ENCODE measurements at places on chromosomes 6 and 20. TPM values are rescaled to one million over a fixed set of nuclear protein-coding genes. Genes with fewer than 3 reads are reported as not detected.

DNA sequence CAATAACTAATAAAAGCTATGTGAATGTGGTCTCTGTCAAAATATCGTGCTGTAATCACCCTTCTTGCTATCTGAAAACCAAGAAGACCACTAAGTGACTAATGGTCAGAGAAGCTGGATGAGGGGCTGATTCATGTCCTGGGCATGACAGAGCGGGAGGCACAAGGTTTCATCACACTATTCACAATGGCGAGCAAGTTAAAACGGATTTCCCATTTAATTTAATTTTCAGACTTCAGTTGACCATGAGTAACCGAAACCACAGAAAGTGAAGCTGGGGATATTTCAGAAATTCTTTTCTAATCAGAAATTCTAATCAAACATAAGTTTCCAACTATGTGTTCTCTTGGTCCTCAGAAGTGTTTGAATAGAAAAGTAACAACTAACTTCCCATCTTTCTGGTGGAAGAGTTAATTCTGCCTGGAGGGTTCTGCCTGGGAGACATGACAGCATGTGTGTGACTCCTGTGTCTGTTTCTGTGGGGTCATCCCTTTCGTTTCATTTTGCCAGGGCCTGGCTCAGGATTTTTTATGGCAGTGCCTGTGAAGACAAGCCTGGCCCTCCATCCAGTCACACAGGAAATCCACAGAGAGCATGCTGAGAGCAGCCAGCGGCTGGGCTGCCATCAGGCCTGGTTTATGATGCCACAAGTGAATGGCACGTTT is 98.9 kb downstream of the FAM120B start:
- H3K4me1 ChIP-seq, result no peaks in the 10 kb centered on the region
- H3K27me3 ChIP-seq, result no peaks in the 10 kb centered on the region
- DNase-seq, result no peak
- H3K36me3 ChIP-seq, result peaks cover 11% of the 10 kb centered on the region

DNA sequence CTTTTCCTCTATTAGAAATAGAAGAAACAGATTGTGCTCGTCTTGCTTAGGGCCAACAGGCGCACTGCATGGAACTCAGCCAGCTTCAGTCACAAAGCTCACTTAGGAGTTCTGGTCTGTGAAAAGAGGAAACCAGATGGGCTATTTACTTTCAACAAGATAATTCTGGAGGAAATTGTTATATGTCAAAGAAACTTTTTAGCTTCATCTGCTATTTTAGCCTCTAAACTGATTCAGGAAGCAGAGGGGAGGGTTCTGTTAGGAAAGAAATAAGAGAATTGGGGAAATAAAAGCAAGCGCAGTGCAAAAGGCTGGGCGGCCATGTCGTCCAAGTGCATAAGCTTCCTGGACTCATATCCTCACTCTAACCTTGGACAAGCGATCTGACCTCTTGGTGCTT is 21.3 kb downstream of the PRKN start:
- no peaks in the 10 kb centered on the region for H3K36me3 ChIP-seq
- H3K27ac ChIP-seq, result peak overlapping the region; percentile 59
- DNase-seq, result peak; percentile 61
- no peak overlapping the region for H3K4me3 ChIP-seq

DNA sequence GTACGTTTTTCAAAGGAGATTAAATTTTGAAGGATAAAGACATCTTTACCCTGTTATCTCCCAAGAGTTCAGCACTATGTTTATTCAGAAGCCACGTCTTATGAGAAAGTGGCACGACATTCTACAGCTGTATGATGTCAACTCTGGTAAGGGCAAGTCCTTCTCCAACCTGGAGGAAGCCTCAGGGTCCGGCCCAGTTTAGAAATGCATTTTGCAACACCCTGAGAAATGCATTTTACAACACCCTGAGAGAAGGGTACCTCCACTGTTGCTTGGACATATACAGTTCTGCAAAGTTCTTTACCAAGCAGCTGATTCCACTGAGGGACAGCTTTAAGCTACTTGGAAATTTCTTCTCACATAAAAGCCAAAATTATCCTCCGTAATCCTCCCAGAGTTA is 17.5 kb downstream of the NAPB start:
- DNase-seq, result no peak
- no peak overlapping the region for H3K27ac ChIP-seq
- H3K4me1 ChIP-seq, result peaks cover 19% of the 10 kb centered on the region
- H3K36me3 ChIP-seq, result peaks cover 24% of the 10 kb centered on the region

DNA sequence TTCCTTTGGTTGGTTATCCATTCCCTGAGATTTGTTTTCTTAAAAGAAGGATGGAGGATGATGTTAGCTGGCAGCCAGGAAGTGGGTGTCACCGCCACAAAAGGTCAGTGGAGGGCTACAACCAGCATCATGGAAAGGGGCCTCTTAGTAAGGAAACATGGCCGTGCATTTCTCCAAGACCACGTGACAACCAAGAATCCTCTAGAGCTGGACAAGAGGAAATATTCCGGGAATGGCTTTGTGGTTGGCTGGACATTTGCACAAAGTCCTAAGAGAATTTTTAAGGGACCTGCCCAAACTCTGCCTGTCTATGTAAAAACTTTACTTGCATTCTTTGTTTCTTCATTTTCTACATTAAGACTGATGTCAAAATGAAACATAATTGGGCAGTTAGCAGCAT is 399.9 kb upstream of the MARCKS start:
- peaks cover 11% of the 10 kb centered on the region for H3K4me1 ChIP-seq
- H3K27me3 ChIP-seq, result no peaks in the 10 kb centered on the region
- DNase-seq, result no peak
- no peak overlapping the region for H3K27ac ChIP-seq

DNA sequence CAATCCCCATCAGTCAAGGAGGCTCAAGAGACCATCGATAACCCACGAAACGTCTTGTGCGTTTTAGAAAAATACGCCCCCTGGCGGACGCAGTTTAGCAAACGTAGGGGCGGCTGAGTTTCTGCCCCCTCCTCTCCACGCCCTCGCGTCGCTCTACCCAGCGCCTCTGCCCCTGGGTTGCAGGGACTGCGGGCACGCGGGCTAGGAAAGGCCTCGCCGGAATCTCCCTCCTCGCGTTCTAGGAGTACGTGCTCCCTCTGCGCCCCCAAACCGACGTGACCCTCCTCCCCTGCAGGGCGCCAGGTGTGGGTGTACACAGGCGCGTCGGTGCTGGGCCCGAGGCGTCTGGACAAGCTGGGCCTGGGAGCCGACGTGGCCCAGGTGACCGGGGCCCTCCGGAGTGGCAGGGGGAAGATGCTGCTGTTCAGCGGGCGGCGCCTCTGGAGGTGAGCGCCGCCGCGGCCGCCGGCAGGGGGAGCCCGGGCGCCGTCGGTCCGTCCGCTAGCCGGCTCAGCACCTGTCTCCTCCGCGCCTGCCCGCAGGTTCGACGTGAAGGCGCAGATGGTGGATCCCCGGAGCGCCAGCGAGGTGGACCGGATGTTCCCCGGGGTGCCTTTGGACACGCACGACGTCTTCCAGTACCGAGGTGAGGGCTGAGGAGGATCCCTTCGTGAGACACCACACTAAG is 5.3 kb downstream of the MMP9 start:
- H3K36me3 ChIP-seq, result no peaks in the 10 kb centered on the region
- peak overlapping the region; percentile 33 for H3K4me3 ChIP-seq
- peaks cover 46% of the 10 kb centered on the region for H3K4me1 ChIP-seq
- peaks cover 95% of the 10 kb centered on the region for H3K27me3 ChIP-seq

DNA sequence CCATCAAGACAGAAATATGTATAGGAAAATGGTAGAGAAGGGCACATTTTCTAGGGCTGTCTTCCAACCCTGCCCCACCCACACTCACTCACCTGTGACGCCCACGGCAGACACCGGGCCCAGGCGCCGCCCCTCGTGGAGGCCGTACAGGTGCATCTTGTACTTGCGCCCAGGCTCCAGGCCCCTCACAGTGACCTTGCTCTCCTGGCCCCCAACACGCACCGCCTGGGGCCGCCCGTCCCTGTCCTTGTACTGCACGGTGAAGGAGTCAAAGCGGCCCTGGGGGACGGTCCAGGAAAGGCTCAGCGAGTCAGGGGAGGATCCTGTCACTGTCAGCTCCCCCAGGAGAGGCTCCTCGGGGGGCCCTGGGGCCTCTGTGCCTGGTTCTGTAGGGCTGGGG is 19.8 kb downstream of the CYP21A2 start:
- peaks cover 51% of the 10 kb centered on the region for H3K36me3 ChIP-seq
- H3K27ac ChIP-seq, result no peak overlapping the region
- H3K4me1 ChIP-seq, result no peaks in the 10 kb centered on the region
- no peak for DNase-seq
- H3K4me3 ChIP-seq, result no peak overlapping the region
- H3K27me3 ChIP-seq, result no peaks in the 10 kb centered on the region

- H3K27me3 ChIP-seq, result no peaks in the 10 kb centered on the region
- no peak overlapping the region for H3K4me3 ChIP-seq
- no peaks in the 10 kb centered on the region for H3K4me1 ChIP-seq
- H3K27ac ChIP-seq, result no peak overlapping the region
- no peak for DNase-seq
Observed at GRCh38 chr6:167661552-167662044, 165.1 kb upstream of the AFDN start.

DNA sequence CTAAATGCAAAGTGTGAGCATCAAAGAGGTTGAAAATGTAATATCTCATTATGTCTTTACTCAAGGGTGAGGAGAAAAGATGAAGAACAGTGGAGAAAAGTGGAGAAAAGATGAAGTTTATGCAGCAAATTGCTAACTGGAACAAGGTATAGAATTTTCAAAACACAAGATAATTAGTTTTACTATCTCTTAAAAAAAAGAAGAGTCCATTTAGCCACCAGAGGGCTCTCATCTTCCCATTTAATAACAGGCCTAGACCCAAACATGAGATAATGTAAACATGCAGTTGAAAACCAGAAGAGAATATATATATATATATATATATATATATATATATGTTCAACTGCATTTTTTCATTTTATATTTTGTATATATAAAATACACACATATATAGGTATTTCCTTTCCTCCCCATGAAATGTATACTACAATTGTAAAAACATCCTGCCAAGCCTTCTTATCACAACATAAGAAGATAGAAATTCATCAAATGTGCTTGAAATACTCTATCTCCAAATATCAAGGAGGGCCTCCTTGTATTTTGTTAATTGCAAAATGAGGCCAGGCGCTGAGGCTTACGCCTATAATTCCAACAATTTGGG is 78.4 kb downstream of the ADTRP start:
- H3K4me1 ChIP-seq, result peaks cover 10% of the 10 kb centered on the region
- no peak overlapping the region for H3K4me3 ChIP-seq
- no peaks in the 10 kb centered on the region for H3K36me3 ChIP-seq
- H3K27me3 ChIP-seq, result no peaks in the 10 kb centered on the region

DNA sequence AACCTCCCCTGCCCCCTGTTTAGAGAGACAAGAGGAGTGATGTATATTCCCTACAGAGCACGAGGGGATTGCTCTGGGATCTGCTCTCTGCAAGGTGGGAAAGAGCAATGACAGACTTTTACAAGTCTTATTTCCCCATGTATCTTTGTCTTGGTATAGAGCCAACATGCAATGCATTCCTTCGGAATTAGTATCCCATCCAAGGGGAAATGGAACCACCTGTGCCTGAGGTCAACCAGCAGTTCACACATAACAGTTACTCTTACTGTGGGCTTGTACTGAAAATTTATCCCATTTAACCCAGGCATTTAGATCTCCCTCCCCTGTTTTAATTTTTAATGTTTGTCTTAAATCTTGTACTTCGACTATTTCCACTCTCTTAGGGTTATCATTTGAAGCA is 250.4 kb downstream of the C6orf118 start:
- no peak for DNase-seq
- H3K27me3 ChIP-seq, result no peaks in the 10 kb centered on the region
- H3K4me3 ChIP-seq, result no peak overlapping the region
- no peaks in the 10 kb centered on the region for H3K36me3 ChIP-seq
- H3K27ac ChIP-seq, result no peak overlapping the region

GRCh38 chr6:36169023-36170007 is 27.2 kb upstream of the BRPF3 start:
- H3K4me3 ChIP-seq, result no peak overlapping the region
- no peaks in the 10 kb centered on the region for H3K27me3 ChIP-seq
- H3K36me3 ChIP-seq, result no peaks in the 10 kb centered on the region
- H3K4me1 ChIP-seq, result no peaks in the 10 kb centered on the region
- no peak overlapping the region for H3K27ac ChIP-seq

- H3K27ac ChIP-seq, result no peak overlapping the region
- H3K4me3 ChIP-seq, result no peak overlapping the region
- H3K4me1 ChIP-seq, result no peaks in the 10 kb centered on the region
- peaks cover 31% of the 10 kb centered on the region for H3K27me3 ChIP-seq
- no peak for DNase-seq
Observed at GRCh38 chr20:23776067-23776771, 25.5 kb upstream of the CST1 start.

DNA sequence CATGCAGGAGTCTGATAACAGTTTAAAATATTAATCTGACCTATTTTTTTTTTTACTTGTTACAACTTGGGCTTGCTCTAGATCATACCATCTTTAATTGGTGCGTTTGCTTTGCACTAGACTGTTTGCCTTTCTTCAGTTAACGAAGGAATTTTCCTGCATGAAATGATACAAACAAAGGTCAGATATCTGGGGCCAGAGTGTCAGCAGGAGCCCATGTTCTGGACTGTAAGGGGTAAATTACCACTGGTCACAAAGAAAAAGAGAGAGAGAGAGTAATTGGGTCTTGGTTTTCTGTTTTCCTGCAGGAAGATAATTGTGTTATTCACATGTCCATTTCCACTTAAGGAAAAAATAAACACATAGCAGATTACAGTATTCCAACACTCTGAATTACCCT is 399.4 kb upstream of the MARCKS start:
- DNase-seq, result no peak
- H3K27ac ChIP-seq, result no peak overlapping the region
- no peaks in the 10 kb centered on the region for H3K4me1 ChIP-seq
- no peaks in the 10 kb centered on the region for H3K27me3 ChIP-seq
- H3K36me3 ChIP-seq, result no peaks in the 10 kb centered on the region

- peaks cover 43% of the 10 kb centered on the region for H3K27me3 ChIP-seq
- no peak overlapping the region for H3K4me3 ChIP-seq
- H3K27ac ChIP-seq, result no peak overlapping the region
- no peaks in the 10 kb centered on the region for H3K36me3 ChIP-seq
- no peak for DNase-seq
- H3K4me1 ChIP-seq, result no peaks in the 10 kb centered on the region
Observed at GRCh38 chr20:58097429-58097828, 131.0 kb downstream of the ANKRD60 start.

The THBS2 gene
- 7.7 TPM for total RNA-seq

The LINC00237 gene
- total RNA-seq, result not detected

The TP53TG5 gene
- total RNA-seq, result not detected

The MANEA gene
- total RNA-seq, result 3.5 TPM

The NKAPL gene
- total RNA-seq, result not detected

The LTB gene
- total RNA-seq, result not detected

The LHFPL5 gene
- total RNA-seq, result not detected
